SK-N-SH (cell line): ENCODE measurements at places on chromosomes 3 and 15. TPM values are rescaled to one million over a fixed set of nuclear protein-coding genes. Genes with fewer than 3 reads are reported as not detected.

DNA sequence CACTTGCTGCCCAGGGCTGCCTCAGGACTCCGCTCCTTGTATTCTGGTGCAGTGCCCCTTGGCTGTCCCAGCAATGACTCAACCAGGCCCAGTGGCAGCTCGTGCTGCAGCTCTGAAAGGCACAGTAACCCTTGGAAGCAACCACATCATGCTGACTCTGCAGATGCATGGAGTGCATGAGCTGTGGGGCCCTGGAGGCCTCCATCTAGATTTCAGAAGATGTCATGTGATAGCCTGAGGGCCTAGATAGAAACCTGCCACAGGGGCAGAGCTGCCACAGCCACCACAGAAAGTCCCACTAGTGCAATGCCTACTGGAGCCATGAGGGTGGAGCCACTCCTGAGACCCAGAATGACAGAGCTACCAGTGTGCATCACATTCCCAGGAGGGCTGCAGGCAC lies 117.1 kb upstream of the SMAD3 start:
- DNase-seq = no peak
- no peak overlapping the region for H3K27ac ChIP-seq
- no peak overlapping the region for H3K4me3 ChIP-seq
- no peaks in the 10 kb centered on the region for H3K27me3 ChIP-seq

DNA sequence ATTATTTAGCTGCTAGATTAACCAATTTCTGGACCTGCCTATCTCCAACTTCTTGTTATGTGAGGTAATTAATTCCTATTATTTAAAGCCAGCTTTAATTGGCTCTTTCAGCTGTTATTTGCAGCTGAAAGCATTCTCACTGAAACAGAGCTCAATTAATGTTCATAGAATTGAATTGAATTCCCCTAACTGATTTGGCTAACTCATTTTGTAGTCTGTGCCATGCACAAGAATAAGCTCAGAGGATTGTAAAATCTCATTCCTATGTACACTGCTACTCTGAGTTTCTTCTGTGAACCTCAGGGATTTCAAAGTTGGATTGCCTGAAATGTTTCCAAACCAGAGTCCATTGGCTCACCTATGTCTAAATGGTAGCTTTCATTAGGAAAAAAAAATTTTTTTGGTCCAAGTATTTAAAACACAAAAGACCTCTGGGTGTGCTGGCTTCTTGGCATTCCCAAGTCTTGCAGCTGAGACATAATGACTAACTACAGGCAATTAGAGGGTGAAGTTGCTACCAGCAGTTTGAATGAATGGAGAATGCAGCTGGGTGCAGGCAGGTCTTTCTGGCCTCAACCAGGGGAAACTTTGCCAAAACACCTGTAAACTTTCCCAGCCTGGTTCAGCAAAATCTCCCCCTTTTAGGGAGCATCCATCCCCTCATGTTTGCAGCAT lies 134.3 kb downstream of the EDEM1 start:
- H3K27me3 ChIP-seq = no peaks in the 10 kb centered on the region
- H3K4me3 ChIP-seq = no peak overlapping the region
- no peaks in the 10 kb centered on the region for H3K36me3 ChIP-seq
- no peak for DNase-seq
- H3K27ac ChIP-seq = no peak overlapping the region
- H3K4me1 ChIP-seq = no peaks in the 10 kb centered on the region

GRCh38 chr15:42159381-42160015 lies 3.1 kb upstream of the PLA2G4F start:
- H3K4me3 ChIP-seq = no peak overlapping the region
- 0 out of 2 replicates have a peak, but pooled peaks cover 9% of the 10 kb centered on the region for H3K4me1 ChIP-seq
- no peak for DNase-seq
- peak overlapping the region; percentile 64; the same call in 1 of the 2 replicates for H3K27ac ChIP-seq

DNA sequence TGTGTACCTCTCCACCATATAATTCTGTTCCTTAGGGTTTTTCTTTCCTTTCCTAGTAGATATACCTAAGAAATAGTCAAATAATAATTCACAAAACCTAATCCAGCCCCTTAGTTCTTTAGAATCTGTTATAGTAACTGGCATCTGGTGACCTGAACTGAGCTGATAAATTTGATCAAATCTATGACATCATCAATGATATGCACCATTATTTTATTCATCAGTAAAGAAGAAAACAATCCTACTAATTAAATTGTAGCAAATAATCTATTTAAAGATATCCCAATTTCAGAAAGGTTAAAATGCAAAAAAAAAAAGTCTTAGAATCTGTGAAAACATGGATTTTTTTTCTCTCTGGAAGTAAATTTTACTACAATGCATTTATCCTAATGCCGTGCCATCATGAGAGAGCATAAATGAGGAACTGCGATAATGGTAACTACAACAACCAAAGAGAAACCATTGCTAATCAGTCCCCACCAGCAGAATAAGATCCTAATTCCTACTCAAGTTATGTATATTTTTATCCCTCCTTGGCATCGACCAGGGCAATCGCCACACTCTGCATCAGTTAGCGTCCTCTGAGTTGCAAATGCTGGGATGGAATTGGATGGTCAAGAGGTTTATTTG lies 6.6 kb upstream of the MNS1 start:
- H3K27ac ChIP-seq = no peak overlapping the region
- H3K4me1 ChIP-seq = no peaks in the 10 kb centered on the region
- no peaks in the 10 kb centered on the region for H3K27me3 ChIP-seq
- DNase-seq = no peak
- H3K4me3 ChIP-seq = no peak overlapping the region
- no peaks in the 10 kb centered on the region for H3K36me3 ChIP-seq

GRCh38 chr15:85507114-85507513 lies 126.7 kb downstream of the AKAP13 start:
- no peaks in the 10 kb centered on the region for H3K4me1 ChIP-seq
- H3K4me3 ChIP-seq = no peak overlapping the region
- no peak overlapping the region for H3K27ac ChIP-seq
- H3K27me3 ChIP-seq = no peaks in the 10 kb centered on the region
- H3K36me3 ChIP-seq = no peaks in the 10 kb centered on the region
- DNase-seq = no peak

The SAXO2 gene
- polyA plus RNA-seq = 2.8 and 5.4 TPM in 2 replicates

The APPL1 gene
- 6.9 and 9.9 TPM in 2 replicates for polyA plus RNA-seq

GRCh38 chr15:28935316-28935715 lies 49.5 kb downstream of the APBA2 start:
- no peaks in the 10 kb centered on the region for H3K4me1 ChIP-seq
- no peak overlapping the region for H3K4me3 ChIP-seq
- no peaks in the 10 kb centered on the region for H3K27me3 ChIP-seq
- H3K27ac ChIP-seq = no peak overlapping the region
- DNase-seq = no peak
- no peaks in the 10 kb centered on the region for H3K36me3 ChIP-seq

- H3K27me3 ChIP-seq = no peaks in the 10 kb centered on the region
- no peaks in the 10 kb centered on the region for H3K36me3 ChIP-seq
- H3K27ac ChIP-seq = no peak overlapping the region
Measured at GRCh38 chr3:175149675-175150074, 290.5 kb downstream of the NAALADL2 start.

DNA sequence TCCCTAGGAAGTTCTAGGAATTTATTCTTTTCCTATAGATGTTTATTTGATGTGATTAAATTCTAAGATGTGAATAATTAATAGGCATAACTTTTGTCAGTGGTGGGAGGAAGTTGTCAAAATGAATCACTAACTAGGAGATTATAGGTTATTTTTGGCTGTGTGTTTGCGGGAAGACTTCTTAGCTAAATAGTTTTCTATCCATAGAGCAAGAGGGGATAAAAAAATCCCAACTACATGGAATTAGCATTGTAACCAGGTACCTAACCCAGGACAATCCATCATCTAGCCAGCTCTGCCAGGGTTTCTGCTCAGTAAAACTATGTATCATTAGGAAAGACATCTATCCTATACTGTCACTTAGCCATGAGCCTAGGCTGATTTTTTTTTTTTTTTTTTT lies 23.9 kb downstream of the SLC30A4 start:
- H3K27ac ChIP-seq = no peak overlapping the region
- DNase-seq = no peak
- no peaks in the 10 kb centered on the region for H3K27me3 ChIP-seq
- peaks cover 4% of the 10 kb centered on the region for H3K36me3 ChIP-seq
- no peaks in the 10 kb centered on the region for H3K4me1 ChIP-seq
- H3K4me3 ChIP-seq = no peak overlapping the region

DNA sequence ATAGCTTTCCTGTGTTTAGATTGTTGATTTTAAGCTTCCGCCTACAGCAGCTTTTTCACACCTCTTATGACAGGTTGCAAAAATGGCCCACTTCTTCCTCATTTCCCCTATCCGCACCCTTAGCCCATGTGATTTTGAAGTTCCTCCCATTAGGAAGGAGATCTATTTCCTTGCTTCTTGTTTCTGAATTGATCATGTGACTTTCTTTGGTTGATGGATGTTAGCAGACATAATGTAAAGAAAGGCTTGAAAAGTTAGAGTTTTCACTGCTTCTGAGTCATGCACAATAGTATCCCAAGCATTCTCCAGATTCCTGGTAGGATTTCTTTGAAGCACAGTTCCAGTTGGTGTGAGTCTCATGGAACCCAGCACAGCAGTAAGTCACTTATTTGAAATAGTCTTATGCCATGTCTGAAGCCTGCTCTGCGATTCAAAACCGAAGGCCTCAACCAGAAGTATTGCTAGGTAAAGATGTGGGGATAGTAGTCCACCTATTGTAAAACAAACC lies 76.6 kb downstream of the EDEM1 start:
- no peaks in the 10 kb centered on the region for H3K27me3 ChIP-seq
- H3K27ac ChIP-seq = no peak overlapping the region
- no peak for DNase-seq
- no peaks in the 10 kb centered on the region for H3K4me1 ChIP-seq
- no peaks in the 10 kb centered on the region for H3K36me3 ChIP-seq
- H3K4me3 ChIP-seq = no peak overlapping the region

The TLR9 gene
- polyA plus RNA-seq = 0.12 TPM in 1 of 2 replicates, not detected in the other

- DNase-seq = no peak
- H3K36me3 ChIP-seq = no peaks in the 10 kb centered on the region
- no peak overlapping the region for H3K4me3 ChIP-seq
- H3K27ac ChIP-seq = no peak overlapping the region
Measured at GRCh38 chr3:126570103-126570541, 11.4 kb upstream of the C3orf22 start.

DNA sequence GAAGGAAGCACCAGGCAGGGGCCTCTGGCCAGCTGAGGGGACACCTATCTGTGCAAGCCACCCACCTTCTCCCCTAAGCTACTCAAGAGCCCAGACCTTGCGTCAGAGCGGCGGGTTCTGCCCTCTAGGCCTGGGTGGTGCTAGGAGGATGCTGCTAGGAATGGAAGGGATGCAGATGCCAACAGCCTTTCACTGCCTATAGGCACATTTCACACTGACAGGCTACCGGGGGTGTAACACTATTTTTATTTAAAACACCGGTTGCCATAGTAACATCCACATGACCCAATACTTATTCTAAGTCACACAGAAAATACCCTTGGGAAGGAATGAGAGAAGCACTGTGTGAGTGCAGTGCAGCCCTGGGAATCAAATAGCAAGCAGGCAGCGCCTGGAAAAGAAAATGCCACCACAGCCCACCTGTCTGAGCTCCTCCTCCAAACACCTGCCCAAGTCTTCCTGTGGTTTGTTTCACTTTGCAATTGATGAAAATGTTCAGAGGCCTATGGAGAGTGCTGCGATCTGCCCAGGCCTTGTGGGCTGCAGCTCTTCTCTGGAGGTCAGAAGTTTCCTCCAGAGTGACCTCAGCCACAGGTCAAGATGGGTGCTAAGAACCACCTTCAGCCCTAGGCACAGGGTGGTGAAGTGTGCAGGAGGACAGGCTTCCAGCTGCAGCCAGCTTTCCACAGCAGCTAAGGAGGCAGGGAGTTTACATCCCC lies 113.5 kb upstream of the TOPAZ1 start:
- DNase-seq = no peak
- no peak overlapping the region for H3K27ac ChIP-seq
- no peaks in the 10 kb centered on the region for H3K4me1 ChIP-seq
- H3K27me3 ChIP-seq = no peaks in the 10 kb centered on the region
- no peaks in the 10 kb centered on the region for H3K36me3 ChIP-seq

DNA sequence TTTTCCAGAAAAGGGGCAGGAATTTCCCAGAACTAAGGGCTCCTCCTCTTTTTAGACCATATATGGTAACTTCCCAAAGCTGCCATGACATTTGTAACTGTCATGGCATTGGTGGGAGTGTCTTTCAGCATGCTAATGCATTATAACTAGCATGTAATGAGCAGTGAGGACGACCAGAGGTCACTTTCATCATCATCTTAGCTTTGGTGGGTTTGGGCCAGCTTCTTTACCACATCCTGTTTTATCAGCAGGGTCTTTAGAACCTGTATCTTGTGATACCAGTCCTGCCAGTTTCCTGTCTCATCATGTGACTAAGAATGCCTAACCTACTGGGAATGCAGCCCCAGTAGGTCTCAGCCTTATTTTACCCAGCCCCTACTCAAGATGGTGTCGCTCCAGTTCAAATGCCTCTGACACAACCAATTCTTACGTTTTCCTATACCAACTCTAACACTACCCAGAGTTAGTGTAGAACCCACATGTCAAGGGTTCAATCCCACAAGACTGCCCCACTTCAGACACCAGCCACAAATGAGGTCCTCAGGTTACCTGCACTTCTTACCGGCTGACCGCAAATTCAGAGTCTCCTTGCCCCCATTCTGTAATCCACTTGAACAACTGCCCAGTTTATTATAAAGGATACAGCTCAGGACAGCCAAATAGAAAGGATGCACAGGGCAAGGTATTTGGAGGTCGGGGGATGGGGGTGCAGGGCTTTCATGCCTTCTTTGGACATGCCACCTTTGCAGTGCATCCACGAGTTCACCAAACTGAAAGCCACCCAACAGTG lies 17.7 kb downstream of the FOXB1 start:
- H3K4me1 ChIP-seq = no peaks in the 10 kb centered on the region
- no peaks in the 10 kb centered on the region for H3K36me3 ChIP-seq
- no peak overlapping the region for H3K27ac ChIP-seq

DNA sequence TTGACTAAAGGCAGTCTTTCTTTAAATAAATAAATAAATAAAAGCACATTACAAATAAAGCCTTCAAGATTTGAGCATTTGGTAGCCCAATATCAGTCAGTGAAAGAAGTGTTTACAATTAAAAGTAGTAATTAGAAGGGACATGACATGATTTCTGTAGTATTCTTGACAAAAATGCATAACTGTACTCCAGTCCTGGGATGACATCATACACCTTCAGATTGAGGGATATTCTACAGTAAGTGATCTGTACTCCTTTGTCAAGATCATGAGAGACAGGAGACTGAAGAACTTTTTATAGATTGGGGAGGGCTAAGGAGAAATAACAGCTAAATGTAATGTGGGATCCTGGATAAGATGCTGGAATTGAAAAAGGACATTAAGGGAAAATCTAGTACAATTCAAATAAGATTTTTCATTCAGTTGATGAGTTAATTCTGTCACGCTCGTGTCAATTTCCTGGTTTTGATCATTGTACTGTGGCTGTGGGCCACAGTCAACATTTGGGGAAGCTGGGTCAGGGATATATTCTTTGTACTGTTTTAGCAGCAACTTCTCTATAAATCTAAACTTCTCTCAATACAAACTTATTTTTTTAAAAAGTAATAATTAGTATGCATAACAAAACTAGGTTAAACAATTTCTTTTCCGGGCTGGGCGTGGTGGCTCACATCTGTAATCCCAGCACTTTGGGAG lies 314.8 kb downstream of the PTPRG start:
- peaks cover 18% of the 10 kb centered on the region; the same call in 1 of the 2 replicates for H3K4me1 ChIP-seq
- no peak overlapping the region for H3K4me3 ChIP-seq
- no peak overlapping the region for H3K27ac ChIP-seq
- H3K36me3 ChIP-seq = no peaks in the 10 kb centered on the region
- no peak for DNase-seq

- H3K27me3 ChIP-seq = no peaks in the 10 kb centered on the region
- no peak overlapping the region for H3K27ac ChIP-seq
- no peaks in the 10 kb centered on the region for H3K36me3 ChIP-seq
- no peaks in the 10 kb centered on the region for H3K4me1 ChIP-seq
Measured at GRCh38 chr15:75112278-75112847, 89.0 kb downstream of the PPCDC start.
